Suprapubic skin (tissue), 4 donors: ENCODE measurements at places on chromosomes 13 and 19. TPM values are rescaled to one million over a fixed set of nuclear protein-coding genes. Genes with fewer than 3 reads are reported as not detected.

Gene PSG11
- total RNA-seq, result not detected

Gene CCNA1
- total RNA-seq, result 0.65 TPM

Gene SIGLEC8
- not detected for total RNA-seq

Gene OR7A5
- total RNA-seq, result 2.5 TPM

Gene LILRB4
- 3.2 TPM for total RNA-seq

Gene CCDC159
- 8.0 TPM for total RNA-seq

DNA sequence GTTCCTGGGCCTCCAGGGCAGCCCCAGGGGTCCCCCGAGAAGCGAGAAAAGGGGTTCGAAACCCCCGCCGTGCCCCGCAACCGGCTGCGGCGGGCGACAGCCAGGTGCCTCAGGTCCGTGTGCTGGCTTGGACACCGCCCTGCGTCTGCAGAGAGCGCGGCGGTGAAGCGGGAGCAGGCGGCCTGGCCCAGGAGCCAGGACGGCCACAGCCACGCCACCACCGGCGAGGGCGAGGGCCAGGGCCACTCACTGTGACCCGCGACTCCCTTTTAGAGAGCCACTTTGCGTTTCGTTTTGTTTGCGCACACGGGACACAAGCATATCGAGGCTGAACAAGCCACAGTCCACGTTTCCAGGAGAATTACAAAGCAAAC is 110.4 kb downstream of the CRYL1 start:
- H3K27me3 ChIP-seq, result no peaks in the 10 kb centered on the region
- H3K36me3 ChIP-seq, result no peaks in the 10 kb centered on the region
- H3K4me1 ChIP-seq, result peaks cover 25% of the 10 kb centered on the region
- no peak overlapping the region for H3K4me3 ChIP-seq

- H3K27ac ChIP-seq, result peak overlapping the region; percentile 73
- H3K27me3 ChIP-seq, result peaks cover 25% of the 10 kb centered on the region
- H3K36me3 ChIP-seq, result no peaks in the 10 kb centered on the region
Measured at GRCh38 chr13:20128459-20128931, 32.4 kb downstream of the GJA3 start.

DNA sequence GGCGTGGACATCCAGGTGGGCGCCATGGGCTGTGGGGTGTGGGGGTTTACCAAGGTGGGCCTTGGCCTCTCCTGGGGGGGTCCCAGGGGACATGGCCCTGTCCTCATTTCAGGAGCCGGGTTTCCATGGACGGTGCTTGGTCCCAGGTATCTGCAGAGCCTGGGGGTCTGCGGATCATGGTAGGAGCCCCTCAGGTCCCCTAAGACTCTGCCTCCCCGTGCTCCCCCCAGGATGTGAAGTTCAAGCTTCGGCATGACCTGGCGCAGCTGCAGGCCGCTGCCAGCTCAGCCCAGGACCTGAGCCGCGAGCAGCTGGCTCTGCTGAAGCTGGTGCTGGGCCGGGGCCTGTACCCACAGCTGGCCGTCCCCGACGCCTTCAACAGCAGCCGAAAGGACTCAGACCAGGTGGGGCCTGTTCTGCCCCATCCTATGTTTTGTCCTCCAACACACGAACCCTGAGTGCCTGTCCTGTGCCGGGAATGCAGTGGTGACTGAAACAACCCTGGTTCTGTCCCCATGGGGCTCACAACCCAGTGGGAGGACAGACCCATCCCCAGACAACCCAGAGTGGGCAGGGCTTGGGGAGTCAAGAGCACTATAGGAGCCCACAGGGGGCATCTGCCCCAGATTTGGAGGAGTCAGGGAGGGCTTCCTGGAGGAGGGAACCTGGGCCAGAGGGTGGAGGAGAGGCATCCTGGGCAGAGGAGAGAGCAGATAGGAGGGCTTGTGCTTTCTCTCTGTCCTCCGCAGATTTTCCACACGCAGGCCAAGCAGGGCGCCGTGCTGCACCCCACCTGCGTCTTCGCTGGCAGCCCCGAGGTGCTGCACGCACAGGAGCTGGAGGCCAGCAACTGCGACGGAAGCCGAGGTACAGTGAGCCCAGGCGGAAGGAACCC is 26.8 kb downstream of the DHX34 start:
- DNase-seq, result no peak
- no peaks in the 10 kb centered on the region for H3K27me3 ChIP-seq
- H3K27ac ChIP-seq, result no peak overlapping the region
- peaks cover 99% of the 10 kb centered on the region for H3K36me3 ChIP-seq

- H3K27ac ChIP-seq, result no peak overlapping the region
- DNase-seq, result no peak
- H3K4me3 ChIP-seq, result no peak overlapping the region
- no peaks in the 10 kb centered on the region for H3K4me1 ChIP-seq
Measured at GRCh38 chr13:25114220-25114619, 18.3 kb downstream of the PABPC3 start.

GRCh38 chr19:44662691-44663385 is 8.4 kb upstream of the CEACAM19 start:
- H3K4me3 ChIP-seq, result no peak overlapping the region
- no peaks in the 10 kb centered on the region for H3K27me3 ChIP-seq
- peaks cover 16% of the 10 kb centered on the region for H3K4me1 ChIP-seq
- peaks cover 43% of the 10 kb centered on the region for H3K36me3 ChIP-seq

- H3K4me1 ChIP-seq, result peaks cover 36% of the 10 kb centered on the region
- H3K27ac ChIP-seq, result no peak overlapping the region
- no peak overlapping the region for H3K4me3 ChIP-seq
Measured at GRCh38 chr13:73074014-73074413, 15.2 kb downstream of the KLF5 start.

DNA sequence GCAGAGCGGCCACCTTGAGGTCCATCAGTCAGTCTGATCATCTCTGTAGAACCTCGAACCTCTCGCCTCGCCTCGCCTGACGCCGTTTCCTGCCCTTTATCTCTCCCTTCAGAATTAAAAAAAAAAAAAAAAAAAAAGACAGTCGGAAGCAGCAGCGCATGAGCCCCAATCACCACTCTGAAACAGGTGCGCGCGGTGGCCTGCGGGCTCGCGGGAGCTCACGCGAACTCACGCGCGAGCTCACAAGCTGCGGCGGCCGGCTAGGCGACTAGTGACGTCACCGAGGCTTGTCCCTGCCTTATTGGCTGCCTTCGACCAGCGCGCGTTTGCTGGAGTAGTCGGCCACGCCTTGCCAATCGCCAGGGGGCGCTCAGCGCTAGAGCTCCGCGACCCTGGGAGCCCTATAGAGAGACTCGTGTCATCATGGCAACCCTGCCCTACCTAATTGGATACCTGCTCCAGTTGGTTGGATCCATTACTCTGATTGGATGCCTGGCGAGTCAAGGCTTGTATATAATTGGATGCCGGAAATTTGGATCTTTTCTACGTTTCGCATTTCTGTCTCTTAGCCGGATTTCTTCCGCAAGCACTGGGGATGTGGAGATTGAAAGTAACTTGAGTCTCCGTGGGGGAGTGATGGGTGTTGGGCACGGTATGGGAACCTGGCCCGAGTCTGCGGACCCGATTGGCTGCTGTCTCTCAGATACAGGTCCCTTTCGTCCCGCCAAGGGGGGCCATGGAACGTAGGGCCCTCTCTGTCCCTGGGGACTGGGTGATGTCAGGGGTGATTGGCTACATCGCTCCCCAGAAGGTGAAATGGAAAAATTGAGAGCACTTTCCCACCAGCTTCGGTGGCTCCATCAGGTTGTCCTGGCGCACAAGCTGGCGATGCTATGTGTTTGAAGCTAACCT is 31.6 kb downstream of the SYT3 start:
- DNase-seq, result no peak
- peaks cover 4% of the 10 kb centered on the region for H3K4me1 ChIP-seq
- no peak overlapping the region for H3K27ac ChIP-seq
- H3K36me3 ChIP-seq, result no peaks in the 10 kb centered on the region
- H3K27me3 ChIP-seq, result peaks cover 35% of the 10 kb centered on the region
- no peak overlapping the region for H3K4me3 ChIP-seq

DNA sequence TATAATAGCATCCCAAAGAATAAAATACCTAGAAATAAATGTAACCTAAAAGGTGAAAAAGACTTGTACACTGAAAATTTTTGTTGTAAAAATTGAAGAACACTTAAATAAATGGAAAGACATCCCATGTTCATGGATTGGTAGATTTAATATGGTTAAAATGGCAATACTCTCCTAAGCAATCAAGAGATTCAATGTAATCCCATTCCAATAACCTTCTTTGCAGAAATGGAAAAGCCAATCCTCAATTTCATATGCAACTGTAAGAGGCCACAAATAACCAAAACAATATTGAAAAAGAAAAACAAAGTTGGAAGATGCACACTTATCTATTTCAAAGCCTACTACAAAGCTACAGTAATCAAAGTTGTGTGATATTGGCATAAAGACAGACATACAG is 17.7 kb downstream of the DZIP1 start:
- H3K27me3 ChIP-seq, result no peaks in the 10 kb centered on the region
- no peak overlapping the region for H3K27ac ChIP-seq
- DNase-seq, result no peak
- H3K36me3 ChIP-seq, result peaks cover 8% of the 10 kb centered on the region

DNA sequence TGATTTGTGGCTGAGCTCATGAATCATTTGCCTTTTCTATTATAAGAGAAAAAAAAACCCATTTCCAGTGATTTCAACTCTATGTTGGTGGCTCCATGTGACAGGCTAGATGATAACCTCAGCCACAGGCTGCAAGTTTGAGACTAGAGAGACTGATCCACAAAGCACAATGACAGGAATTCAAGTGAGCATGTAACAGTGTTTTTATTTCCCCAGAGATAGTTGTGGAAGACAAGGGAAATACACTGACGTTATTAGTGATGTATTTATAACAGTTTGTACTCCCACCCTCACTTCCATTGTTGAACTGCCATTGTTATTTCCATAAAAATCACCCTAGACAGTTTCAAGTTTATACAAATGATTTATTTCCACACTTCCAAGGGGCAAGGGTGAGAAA is 27.9 kb upstream of the EDNRB start:
- no peak overlapping the region for H3K27ac ChIP-seq
- no peak overlapping the region for H3K4me3 ChIP-seq
- H3K4me1 ChIP-seq, result no peaks in the 10 kb centered on the region
- no peak for DNase-seq
- H3K36me3 ChIP-seq, result no peaks in the 10 kb centered on the region
- H3K27me3 ChIP-seq, result no peaks in the 10 kb centered on the region

- H3K27ac ChIP-seq, result peak overlapping the region; percentile 93
- peak overlapping the region; percentile 27 for H3K4me3 ChIP-seq
- no peaks in the 10 kb centered on the region for H3K27me3 ChIP-seq
- H3K4me1 ChIP-seq, result peaks cover 100% of the 10 kb centered on the region
- DNase-seq, result no peak
- no peaks in the 10 kb centered on the region for H3K36me3 ChIP-seq
Measured at GRCh38 chr19:4375164-4376027, 25.0 kb downstream of the SH3GL1 start.

DNA sequence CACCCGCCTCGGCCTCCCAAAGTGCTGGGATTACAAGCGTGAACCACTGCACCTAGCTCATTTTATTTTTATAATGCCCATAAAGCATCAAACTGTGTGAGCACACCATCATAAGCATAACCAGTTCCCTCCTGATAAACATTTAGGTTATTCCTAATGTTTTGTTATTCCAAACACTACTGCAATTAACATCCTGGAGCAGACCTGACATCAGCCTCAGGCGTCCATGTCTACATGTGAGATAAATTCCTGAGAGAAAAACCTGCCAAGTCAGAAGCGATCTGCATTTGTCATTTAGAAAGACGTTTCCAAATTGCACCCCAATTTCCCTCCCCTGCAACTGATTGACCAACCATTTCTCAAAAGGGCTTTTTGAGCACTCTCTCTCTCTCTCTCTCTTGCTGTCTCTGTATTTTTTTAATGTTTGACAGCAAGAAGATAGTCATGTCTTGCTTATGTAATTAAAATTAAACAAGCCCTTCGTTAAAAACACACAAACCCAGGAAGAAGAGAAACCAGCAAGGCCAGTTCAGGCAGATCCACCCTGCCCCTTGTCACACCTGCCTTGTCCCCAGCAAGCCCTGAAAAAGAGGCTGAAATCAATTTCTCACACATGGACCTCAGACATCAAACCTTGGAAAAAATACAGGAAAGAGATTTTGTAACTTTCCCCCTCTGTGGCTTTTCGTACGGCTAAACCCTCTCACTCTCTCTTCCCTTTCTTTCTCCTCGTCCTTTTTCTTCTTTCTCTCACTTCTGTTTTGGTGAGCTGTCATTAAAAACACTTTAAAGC is 9.9 kb downstream of the LYPD3 start:
- peak overlapping the region; percentile 34 for H3K27ac ChIP-seq
- no peaks in the 10 kb centered on the region for H3K27me3 ChIP-seq
- no peaks in the 10 kb centered on the region for H3K36me3 ChIP-seq
- no peak overlapping the region for H3K4me3 ChIP-seq
- DNase-seq, result no peak

DNA sequence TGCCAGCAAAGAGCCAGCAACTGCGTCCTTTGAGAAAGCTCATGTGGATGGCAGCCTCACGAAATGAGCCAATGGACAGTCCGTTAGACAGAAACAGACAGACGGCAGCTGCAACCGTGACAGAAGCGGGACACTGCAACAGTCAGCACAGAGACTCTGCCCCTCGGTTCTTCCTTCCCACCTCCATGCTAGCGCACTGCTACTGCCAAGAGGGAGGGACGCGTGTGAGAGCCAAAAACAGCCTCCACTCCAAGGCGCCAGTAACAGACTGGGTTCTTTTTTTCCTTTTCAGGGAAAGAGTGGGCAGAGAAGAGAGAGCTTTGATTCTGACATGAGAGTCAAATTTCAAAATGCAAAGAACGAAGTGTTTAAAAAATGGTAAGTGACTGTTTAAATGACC is 77.5 kb downstream of the SERP2 start:
- H3K27me3 ChIP-seq, result no peaks in the 10 kb centered on the region
- H3K27ac ChIP-seq, result no peak overlapping the region
- H3K4me1 ChIP-seq, result no peaks in the 10 kb centered on the region
- H3K4me3 ChIP-seq, result no peak overlapping the region

GRCh38 chr13:25702386-25702785 is 330.6 kb downstream of the ATP8A2 start:
- no peaks in the 10 kb centered on the region for H3K4me1 ChIP-seq
- no peak for DNase-seq
- no peaks in the 10 kb centered on the region for H3K36me3 ChIP-seq

GRCh38 chr19:1028062-1028926 is 1.9 kb downstream of the CNN2 start:
- peaks cover 25% of the 10 kb centered on the region for H3K36me3 ChIP-seq
- peak overlapping the region; percentile 85 for H3K4me3 ChIP-seq
- H3K27ac ChIP-seq, result peak overlapping the region; percentile 93
- peaks cover 49% of the 10 kb centered on the region for H3K4me1 ChIP-seq

GRCh38 chr19:51743405-51743804 is 8.3 kb downstream of the FPR1 start:
- no peak for DNase-seq
- no peak overlapping the region for H3K27ac ChIP-seq
- H3K27me3 ChIP-seq, result peaks cover 17% of the 10 kb centered on the region
- H3K36me3 ChIP-seq, result no peaks in the 10 kb centered on the region
- no peaks in the 10 kb centered on the region for H3K4me1 ChIP-seq

- H3K4me3 ChIP-seq, result no peak overlapping the region
- H3K27me3 ChIP-seq, result no peaks in the 10 kb centered on the region
- peaks cover 12% of the 10 kb centered on the region for H3K4me1 ChIP-seq
- no peaks in the 10 kb centered on the region for H3K36me3 ChIP-seq
Measured at GRCh38 chr13:114151565-114152284, 19.3 kb upstream of the RASA3 start.
